Brain microvascular endothelial cell (primary cell): ENCODE measurements at places on chromosomes 16 and 17.

DNA sequence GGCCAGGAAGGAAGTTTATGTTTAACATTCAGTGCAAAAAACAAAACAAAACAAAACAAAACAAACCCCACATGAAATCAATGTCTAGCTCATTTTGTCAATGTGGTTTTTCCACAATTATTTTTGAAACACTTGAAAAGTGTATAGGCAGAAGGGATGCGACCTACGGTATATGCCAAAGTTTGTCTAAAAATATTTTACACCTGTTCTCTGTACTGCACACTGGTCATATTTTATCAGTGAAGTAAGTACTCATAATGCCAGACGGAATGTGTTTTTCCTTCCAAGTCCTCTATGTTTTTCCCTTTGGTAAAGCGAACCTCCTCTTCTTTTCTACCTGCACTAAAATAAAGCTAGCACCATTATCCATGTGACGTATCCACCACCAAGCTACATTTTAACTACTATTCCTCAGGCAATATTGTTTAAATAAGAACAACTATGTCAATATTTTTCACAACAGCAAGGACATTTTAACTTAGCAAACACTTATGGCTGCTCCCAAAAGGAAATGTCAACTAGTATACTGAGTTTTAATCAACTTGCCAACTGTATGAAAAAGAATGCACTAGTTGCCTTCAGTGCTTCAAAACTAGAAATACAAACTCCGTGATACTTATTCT lies 10.3 kb downstream of the TOB1 start:
- DNase-seq, result no peak

DNA sequence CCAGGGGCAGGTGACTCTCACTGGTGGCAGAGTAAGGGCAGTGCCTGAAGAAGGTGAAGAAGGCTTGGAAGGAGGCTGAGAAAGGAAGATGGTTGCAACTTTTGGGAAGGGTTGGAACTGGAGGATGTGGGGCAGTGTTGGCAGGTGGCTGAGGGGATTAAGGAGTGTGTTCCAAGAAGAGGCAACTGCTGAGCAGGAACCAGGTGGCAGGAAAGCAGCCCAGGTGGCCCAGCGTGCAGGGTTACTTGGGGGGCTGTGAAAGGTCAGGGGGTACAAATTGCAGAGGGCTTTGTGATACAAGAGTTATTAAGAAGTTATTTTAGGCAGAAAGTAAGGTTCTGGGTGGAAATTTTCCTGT lies 28.6 kb downstream of the WSCD1 start:
- DNase-seq, result no peak

DNA sequence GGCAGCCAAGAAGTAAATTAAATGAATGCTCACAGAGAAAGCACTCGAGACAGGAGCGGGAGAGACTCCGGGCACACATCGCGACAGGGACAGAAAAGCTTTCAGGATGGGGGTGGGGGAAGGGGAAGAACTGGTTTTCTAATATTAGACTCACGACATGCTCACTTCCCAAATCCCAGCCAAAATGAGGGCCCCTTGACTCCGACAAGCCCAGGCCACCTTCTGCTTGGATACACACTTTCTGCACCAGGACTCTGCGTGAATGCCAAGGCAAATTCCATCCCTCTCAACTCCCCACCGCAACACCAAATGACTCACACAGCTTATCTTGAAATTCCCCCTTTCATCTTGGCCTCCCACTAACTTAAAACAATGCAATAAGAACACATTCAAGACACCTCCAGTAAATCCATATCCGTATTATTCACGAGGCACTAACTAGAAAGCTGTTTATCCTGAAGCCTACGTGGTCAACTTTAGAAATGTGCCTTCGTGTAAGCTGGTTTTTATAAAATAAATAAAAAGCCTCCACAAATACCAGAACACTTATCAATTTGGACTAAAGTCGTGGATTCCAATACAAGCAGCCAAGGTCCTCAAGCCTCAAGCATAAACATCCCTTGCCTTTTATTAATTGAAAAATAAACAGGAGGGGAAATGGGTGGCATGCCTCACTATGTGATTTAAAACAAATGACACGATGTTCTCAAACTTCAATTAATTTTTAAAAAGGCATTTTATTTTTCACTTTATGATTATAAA lies 46.1 kb downstream of the NXN start:
- DNase-seq, result peak; percentile 88

GRCh38 chr16:66849021-66849420 lies 4.8 kb downstream of the CA7 start:
- DNase-seq, result no peak

- DNase-seq, result no peak
Observed at GRCh38 chr16:4870138-4870671, 22.9 kb downstream of the UBN1 start.

DNA sequence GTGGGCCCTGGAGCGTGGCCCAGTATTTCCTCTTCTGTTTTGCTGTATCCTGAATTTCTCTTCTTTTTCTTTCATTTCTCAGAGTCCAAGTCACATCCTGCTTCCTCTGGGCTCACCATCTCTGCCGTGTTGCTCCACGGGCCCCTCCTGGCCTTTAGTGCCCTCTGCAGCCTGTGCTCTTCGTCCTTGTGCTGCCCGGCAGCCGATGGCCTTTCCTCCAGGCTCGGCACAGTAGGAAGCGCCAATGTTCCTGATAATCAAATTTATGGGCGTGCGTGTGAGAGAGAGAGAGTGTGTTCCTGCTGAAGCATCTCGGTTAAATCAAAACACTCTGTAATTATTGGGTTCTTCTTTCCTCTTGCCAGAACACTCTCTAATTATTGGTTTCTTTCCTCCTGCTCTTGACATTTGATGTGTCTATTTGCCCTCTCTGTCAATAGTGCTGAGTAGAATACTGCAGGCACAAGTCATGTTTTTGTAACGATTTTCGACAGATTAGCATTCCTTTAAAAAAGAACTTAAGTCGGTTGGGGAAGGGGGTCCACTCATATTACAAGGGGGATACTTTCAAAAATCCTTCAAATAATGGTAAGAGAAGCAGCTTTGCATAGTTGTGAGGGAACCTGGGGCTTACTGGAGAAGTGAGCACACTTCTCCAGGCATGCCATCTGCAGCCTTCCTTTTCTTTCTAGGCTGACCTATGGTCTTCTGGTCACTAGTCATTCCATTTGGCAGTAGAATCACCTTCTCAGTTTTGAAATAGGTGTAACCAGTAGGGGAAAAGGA lies 126.6 kb downstream of the RPTOR start:
- no peak for DNase-seq

GRCh38 chr16:797120-797420 lies 3.5 kb downstream of the GNG13 start:
- no peak for DNase-seq

- no peak for DNase-seq
Observed at GRCh38 chr17:51585514-51586104, 325.3 kb downstream of the UTP18 start.

DNA sequence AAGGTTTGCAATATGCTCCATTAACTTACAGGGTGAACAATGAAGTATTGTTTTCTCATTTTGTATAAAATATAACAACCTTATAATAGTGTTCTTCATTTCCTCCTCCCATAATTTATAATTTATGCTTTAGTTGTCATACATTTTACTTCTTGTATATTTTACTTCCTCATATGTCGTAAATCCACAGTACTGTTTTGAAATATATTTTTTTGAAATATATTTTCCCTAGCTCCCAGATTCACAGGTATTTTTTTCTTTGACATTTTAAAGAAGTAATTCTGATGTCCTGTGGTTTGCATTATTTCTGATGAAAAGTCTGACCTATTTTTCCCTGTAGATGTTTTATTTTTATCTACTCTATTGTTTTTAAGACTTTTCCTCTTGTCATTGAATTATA lies 52.7 kb downstream of the VMP1 start:
- DNase-seq, result no peak

DNA sequence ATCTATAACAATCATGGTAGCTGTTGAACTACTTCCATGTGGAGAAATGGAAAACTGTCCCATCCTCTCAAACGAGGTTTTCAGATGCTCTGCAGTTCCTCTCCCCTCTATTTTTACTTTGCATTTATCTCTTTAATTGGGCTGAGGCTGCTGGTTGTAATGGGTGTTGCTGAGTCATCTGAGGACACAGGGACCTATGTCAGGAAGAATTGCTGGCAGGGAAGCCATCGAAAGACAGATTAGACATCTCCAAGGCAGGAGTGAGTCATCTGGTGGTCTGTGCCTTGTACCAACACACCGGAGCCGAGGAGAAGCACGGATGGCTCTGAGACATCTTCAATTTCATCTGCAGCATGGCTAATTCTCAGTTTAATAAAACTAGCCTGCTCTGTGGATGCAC lies 394.5 kb downstream of the GRIN2A start:
- peak; percentile 5 for DNase-seq

- peak; percentile 72 for DNase-seq
Observed at GRCh38 chr17:12659500-12659899, 6.2 kb upstream of the MYOCD start.

- DNase-seq, result no peak
Observed at GRCh38 chr16:2005646-2006045, 4.0 kb downstream of the ZNF598 start.

- DNase-seq, result no peak
Observed at GRCh38 chr16:8962393-8963009, 1.2 kb downstream of the USP7 start.

- DNase-seq, result no peak
Observed at GRCh38 chr16:4319454-4320421, 3.9 kb downstream of the GLIS2 start.
